Keratinocyte (primary cell): ENCODE measurements at places on chromosomes 3 and 15. TPM values are rescaled to one million over a fixed set of nuclear protein-coding genes. Genes with fewer than 3 reads are reported as not detected.

Gene BCHE
- polyA plus RNA-seq: 0.71 to 2.0 TPM (median 1.7 TPM) in 3 replicates

Gene TMEM158
- polyA plus RNA-seq: 2.0 to 3.4 TPM (median 2.0 TPM) in 3 replicates

Gene PAK6
- 9.6 to 19.2 TPM (median 11.5 TPM) in 3 replicates for polyA plus RNA-seq

Gene TNFAIP8L3
- polyA plus RNA-seq: 0.51 to 0.85 TPM (median 0.52 TPM) in 3 replicates

Gene SLC35G2
- polyA plus RNA-seq: 0.61 to 1.9 TPM (median 1.5 TPM) in 3 replicates

Gene SNTN
- polyA plus RNA-seq: not detected in 3 replicates

Gene PIGZ
- 1.4 to 2.1 TPM (median 1.5 TPM) in 3 replicates for polyA plus RNA-seq

Gene CPLX3
- polyA plus RNA-seq: 0.03 TPM in 1 of 3 replicates, not detected in the others

Gene ZNF660
- 0.01 to 0.05 TPM (median 0.02 TPM) in 3 replicates for polyA plus RNA-seq

Gene TM4SF1
- polyA plus RNA-seq: 274 to 375 TPM (median 323 TPM) in 3 replicates

Gene STRIT1
- polyA plus RNA-seq: not detected in 3 replicates

Gene SLC35A5
- polyA plus RNA-seq: 23.8 to 31.8 TPM (median 27.8 TPM) in 3 replicates

Gene A4GNT
- polyA plus RNA-seq: not detected in 3 replicates

Gene DUOX1
- polyA plus RNA-seq: 13.6 to 32.5 TPM (median 16.3 TPM) in 3 replicates

Gene IGSF11
- 0.25 to 0.85 TPM (median 0.68 TPM) in 3 replicates for polyA plus RNA-seq

Gene DOCK3
- 0.10 to 0.28 TPM (median 0.11 TPM) in 3 replicates for polyA plus RNA-seq

Gene AQP9
- polyA plus RNA-seq: 1.5 to 3.6 TPM (median 2.6 TPM) in 3 replicates
